ENCODE measurements at places on chromosomes 16 and 17. TPM values are rescaled to one million over a fixed set of nuclear protein-coding genes. Genes with fewer than 3 reads are reported as not detected.

GRCh38 chr16:26178298-26178697, 486.5 kb downstream of the HS3ST4 start:
- no peak for DNase-seq

DNA sequence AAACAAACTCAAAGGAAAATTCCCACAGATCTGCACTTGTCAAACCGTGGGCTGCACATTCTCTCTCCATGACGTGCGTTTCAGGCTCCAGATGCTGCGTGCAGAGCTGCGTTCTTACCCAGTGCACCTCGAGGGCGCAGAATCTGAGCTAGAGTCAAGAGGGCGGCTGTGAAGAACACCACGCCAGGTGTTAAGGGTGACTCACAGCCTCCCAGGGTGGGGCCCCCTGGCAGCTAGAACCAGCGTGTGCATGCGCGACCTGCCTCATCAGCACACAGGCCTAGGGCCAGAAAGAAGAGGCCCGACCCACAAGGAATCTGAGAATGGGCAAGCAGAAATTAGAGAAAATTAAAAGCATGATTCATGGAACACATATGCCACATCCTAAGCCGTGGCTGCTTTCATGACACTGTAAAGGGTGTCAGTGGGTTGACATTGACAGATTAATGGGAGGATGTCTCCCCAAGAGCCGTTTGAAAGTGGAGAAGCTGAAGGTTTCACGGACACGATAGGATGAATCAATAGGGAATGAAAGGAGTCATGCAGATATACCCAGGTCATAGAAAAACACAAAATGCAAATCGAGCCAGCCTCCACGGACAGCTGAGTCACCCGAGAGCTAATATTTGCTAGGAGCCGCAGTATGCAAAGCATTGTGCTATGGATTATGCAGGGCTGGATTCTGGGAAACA, 29.0 kb downstream of the MARCHF10 start:
- DNase-seq = peak; percentile 60

- no peak for DNase-seq
Measured at GRCh38 chr16:67713647-67714273, 5.4 kb downstream of the GFOD2 start.

The SMIM22 gene
- not detected for total RNA-seq

The TMEM88 gene
- 1.4 TPM for total RNA-seq

The LASP1 gene
- 85.0 TPM for total RNA-seq

GRCh38 chr16:73405851-73406250, 357.9 kb upstream of the ZFHX3 start:
- DNase-seq = no peak

GRCh38 chr16:53465606-53466280, 31.5 kb downstream of the RBL2 start:
- DNase-seq = no peak

Measured in Karpas-422 (cell line).